ENCODE measurements at places on chromosomes 4 and X. TPM values are rescaled to one million over a fixed set of nuclear protein-coding genes. Genes with fewer than 3 reads are reported as not detected.

TSPAN7 gene
- 73.0 TPM for total RNA-seq

GRCh38 chrX:153804621-153805020, 10.2 kb downstream of the SSR4 start:
- no peak for DNase-seq

CYBB gene
- 30.0 TPM for total RNA-seq

SLC49A3 gene
- 14.0 TPM for total RNA-seq

GRCh38 chr4:173151496-173151895, 17.1 kb upstream of the GALNT7 start:
- DNase-seq, result no peak

- DNase-seq, result no peak
Measured at GRCh38 chrX:152895724-152896420, 2.0 kb upstream of the ZNF185 start.

DNA sequence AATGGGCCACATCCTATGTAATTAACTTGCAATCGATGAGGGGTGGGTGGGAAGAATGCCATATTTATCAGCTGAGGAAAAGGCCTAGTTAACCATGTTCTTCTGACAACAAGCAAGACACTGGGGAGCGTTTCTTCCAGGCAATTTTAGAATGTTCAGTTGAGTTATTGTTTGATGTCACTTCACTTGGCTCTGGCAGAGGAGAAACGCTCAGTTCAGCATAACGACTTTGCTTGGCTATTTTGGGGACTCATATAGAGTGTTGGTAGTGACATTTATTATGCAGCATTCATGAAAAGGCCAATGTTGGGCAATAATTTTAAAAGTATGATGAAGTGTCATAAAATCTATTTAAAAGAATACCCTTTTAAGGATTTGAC, 648 bp downstream of the SYNPO2 start:
- DNase-seq, result no peak

DNA sequence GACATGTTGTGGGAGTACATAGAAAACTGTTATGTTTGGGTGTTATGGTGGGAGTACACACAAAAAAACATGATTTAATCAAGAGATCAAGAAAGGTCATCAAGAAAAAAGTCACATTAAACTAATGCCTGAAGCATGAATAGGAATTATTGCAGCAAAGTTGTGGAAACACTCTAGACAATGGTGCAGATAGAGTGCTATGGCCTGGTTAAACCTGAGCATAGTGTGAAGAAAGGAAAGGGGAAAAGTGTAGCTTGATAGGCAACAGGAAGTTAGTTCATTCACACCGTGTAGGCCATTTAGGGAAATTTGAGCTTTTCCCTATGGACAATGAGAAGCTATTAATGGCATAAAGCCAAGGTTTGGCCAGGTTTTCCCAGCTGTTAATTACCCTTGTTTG, 162.1 kb upstream of the EMCN start:
- no peak for DNase-seq

ARL9 gene
- total RNA-seq, result not detected

HTR2C gene
- not detected for total RNA-seq

GRCh38 chr4:83062739-83063138, 27.8 kb downstream of the COPS4 start:
- no peak for DNase-seq

DNA sequence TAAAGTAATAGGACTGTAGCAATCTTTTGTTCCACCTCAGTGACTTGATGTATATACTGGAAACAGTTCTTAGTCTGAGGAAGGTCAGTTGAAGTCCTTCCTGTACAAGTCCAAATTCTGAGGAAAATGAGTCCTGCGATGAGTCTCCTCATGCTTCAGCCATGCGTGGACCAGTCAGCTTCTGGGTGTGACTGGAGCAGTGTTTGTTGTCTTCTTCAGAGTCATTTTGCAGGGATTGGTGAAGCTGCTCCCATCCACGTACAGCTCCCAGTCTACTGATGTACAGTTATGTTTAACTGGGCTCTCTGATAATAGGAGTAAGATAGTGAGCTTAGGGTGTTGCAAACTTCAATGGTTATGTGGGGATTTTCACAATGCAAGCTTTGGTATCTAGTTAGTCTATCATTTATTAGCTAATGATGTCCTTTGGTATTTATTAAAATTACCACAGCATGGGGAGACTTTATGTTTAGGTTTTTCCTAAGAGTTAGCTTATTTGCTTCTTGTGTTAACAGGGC, 3.4 kb downstream of the UGT2B17 start:
- no peak for DNase-seq

DNA sequence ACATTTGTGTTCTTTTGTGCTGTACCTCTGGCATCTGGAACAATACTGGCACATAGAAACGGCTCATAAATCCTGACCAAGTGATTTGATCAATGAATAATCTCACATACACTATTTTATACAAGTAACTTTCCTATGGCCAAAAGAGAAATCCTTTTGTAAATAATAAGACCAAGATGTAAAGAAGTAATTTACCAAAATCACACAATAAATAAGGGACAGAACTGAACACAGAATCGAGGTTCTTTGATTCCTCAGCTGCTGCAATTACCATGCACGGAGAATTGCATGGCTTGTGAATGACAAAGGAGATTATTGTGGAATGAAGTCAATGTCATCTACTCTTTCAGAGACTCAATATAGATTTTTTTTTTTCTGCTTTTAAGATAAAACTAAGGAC, 576.8 kb upstream of the SMIM31 start:
- DNase-seq, result no peak

DNA sequence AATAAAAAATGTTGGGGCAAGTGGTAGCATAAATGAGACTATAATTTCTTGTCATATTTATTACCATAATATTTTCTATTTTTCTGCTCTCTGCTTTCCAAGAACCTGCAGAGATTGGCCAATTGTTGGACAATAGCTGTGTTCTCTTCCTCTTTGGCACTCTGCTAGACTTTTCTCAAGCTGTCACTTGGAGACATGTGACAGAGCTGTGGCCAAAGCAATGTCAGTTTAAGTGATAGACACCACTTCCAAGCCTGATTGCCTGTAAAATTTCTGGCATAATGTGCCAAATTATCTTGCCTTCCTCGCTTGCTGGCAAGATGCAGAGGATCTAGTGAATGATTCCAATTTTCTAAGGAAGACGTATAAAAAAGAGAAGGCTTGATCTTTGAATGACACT, 162.2 kb upstream of the NDST4 start:
- DNase-seq, result no peak

CACNA1F gene
- 0.21 TPM for total RNA-seq

GRCh38 chr4:71746379-71746778, 37.5 kb downstream of the GC start:
- no peak for DNase-seq

DNA sequence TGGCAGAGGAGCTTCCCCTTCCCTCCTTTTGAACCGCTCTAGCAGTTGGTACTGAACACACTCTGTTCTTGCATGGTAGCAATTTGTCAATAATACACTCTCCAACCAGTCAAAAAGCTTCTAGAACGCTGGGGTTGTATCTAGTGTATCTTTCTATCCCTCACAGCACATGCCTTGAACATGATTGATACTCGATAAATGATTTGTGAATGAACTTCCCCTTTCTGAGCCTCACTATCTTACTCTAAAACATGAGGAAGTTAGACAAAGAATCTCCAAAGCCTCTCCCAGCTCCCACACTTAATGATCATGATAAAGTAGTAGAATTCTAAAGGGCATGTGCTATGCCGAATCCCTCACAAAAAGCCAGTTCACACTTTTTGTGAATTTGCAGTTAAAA, 64.4 kb downstream of the DLG3 start:
- DNase-seq, result no peak

DNAJB14 gene
- 29.0 TPM for total RNA-seq

DNA sequence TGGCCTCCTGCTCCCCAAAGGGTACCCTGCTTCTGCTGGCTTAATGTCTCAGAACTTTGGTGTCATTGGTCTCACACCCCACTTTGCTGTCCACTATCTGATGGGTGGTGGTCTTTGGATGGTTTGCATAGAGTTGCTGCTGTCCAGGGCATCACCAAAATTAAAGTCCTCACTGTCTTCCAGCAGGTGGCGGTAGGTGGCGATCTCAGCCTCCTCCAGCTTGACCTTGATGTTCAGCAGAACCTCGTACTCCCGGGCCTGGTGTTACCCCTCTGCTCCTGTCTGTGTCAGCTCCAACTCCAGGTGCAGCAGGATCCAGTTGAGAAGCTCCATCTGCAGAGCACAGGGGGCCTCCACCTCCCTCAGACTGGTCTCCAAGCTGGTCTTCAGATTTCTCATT, 1169.5 kb upstream of the PABPC4L start:
- no peak for DNase-seq

GLRA2 gene
- total RNA-seq, result not detected

DNA sequence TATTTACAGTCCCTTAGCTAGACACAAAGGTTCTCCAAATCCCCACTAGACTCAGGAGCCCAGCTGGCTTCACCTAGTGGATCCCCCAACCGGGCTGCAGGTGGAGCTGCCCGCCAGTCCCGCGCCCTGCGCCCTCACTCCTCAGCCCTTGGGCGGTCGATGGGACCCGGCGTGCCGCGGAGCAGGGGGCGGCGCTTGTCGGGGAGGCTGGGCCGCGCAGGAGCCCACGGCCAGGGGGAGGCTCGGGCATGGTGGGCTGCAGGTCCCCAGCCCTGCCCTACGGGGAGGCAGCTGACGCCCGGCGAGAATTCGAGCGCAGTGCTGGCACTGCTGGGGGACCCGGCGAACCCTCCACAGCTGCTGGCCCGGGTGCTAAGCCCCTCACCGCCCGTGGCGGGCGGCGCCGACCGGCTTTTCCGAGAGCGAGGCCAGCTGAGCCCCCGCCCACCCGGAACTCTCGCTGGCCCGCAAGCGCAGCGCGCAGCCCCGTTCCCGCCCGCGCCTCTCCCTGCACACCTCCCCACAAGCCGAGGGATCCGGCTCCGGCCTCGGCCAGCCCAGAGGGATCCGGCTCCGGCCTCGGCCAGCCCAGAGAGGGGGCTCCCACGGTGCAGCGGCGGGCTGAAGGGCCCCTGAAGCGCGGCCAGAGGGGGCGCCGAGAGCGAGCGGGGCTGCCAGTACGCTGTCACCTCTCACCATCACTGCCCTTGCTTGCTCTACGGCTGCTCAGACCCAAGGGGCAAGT, 39.4 kb downstream of the WFS1 start:
- DNase-seq, result peak; percentile 55

DNA sequence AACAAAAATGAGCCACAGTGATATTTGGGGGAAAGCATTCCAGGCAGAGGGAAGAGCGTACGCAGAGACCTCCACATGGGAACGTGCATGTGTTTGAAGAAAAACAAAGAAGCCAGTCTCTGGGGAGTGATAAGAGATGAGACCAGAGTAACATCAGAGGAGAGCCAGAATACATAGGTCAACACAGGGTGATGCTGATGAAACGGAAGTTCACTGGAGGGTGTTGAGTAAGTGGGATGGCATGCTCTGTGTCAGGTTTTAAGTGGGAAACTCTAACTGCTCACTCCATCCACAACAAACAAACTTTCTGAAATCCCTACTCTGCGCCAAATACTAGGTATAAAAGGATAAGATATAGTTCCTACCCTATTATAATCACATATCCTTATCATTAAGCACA, 110.0 kb downstream of the ARHGAP6 start:
- no peak for DNase-seq

- no peak for DNase-seq
Measured at GRCh38 chr4:35325908-35326453, 918.3 kb downstream of the ARAP2 start.
